ENCODE measurements at places on chromosomes 6 and 20. TPM values are rescaled to one million over a fixed set of nuclear protein-coding genes. Genes with fewer than 3 reads are reported as not detected.

The ZC2HC1B gene
- not detected for total RNA-seq

The CHRNA4 gene
- total RNA-seq = not detected

The PRICKLE4 gene
- total RNA-seq = not detected

The COL12A1 gene
- 272 TPM for total RNA-seq

The TAGAP gene
- not detected for total RNA-seq

The OARD1 gene
- 24.6 TPM for total RNA-seq

The CTAGE9 gene
- total RNA-seq = not detected

The TOX2 gene
- 0.12 TPM for total RNA-seq

DNA sequence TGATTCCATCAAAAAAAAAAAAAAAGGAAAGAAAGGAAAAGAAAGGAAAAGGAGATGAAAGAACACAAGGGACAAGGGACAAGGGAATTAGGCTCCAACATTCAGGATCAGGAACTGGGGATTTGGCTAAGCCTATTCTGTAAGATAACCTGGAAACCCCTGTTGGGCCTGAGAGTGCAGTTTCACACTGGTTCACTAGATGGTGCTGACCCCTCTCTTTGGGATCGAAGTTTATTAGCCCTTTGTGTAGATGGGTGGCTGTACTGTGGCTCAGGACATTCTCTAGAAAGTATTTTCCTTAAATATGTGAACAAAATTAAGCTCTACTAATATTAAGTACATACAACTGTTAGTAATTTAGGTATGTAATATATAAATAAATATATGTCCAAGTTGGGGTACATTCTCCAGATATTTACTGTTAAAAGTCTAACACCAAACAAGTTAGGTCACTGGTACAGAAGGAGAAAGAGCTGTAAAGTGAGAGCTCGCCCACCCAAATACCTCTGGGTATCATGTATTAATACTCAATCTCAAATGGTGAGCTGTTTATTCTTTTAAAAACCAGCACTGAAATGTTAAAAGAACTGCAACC is 6.3 kb downstream of the OR2A4 start:
- peak; percentile 38 for DNase-seq

DNA sequence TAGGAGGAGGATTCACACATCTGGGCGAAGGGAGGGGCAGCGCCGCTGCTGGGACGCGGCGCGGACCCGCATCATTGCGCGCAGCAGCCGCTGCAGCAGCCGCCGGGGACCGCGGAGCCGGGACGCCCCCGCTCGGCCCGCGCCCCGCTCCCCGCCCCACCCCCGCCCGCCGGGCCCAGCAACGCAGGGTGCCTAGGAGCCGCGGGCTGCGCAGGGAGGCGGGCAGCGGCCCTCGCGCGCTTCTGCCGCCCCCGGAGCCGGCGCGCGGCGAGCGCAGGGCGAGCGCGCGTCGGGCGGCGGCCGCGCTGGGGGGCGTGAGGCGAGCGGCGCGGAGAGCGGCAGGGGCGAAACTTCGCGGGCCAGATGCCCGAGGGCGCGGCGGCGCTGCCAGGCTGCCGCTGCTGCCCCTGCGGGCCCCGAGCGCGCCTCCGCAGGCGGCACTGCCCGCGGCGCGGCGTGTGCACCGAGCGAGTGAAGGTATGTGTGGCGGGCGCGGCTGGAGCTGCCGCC is at the start of gene NKAIN2:
Gene NKAIN2, plus strand, starts transcription at position 362 of the 510 bp plus-strand sequence.
- no peak for DNase-seq

GRCh38 chr6:157273756-157274470 is 49.4 kb downstream of the TMEM242 start:
- no peak for DNase-seq

DNA sequence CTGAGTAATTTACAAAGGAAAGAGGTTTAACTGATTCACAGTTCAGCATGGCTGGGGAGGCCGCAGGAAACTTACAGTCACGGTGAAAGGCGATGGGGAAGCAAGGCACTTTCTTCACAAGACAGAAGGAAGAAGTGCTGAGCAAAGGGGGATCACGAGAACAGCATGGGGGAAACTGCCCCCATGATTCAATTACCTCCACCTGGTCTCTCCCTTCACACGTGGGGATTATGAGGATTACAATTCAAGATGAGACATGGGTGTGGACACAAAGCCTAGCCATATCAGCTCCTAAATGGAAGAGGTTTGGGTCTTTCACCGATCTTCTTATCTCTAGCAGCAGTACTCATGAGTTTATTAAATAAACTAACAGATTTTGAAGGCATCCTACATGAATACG is 152.9 kb upstream of the RUNX2 start:
- DNase-seq = no peak

DNA sequence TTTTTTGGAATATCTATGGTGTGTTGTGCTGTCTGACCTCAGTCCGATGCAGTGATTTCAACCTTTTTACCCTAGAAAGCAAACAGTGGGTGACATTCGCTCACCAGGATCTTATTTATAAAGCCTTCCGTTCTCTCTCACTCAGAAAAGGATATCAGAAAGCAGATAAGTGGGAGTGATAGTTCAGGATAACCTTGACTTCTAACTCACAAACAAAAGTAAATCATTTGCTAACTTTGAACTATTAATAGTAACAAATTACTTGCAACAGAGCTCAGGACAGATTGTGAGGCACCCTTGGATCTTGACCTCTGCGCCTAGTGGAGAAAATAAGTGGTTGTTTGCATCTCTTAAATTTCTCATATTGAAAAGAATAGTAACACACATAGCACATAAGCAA is 637.1 kb upstream of the CITED2 start:
- no peak for DNase-seq

DNA sequence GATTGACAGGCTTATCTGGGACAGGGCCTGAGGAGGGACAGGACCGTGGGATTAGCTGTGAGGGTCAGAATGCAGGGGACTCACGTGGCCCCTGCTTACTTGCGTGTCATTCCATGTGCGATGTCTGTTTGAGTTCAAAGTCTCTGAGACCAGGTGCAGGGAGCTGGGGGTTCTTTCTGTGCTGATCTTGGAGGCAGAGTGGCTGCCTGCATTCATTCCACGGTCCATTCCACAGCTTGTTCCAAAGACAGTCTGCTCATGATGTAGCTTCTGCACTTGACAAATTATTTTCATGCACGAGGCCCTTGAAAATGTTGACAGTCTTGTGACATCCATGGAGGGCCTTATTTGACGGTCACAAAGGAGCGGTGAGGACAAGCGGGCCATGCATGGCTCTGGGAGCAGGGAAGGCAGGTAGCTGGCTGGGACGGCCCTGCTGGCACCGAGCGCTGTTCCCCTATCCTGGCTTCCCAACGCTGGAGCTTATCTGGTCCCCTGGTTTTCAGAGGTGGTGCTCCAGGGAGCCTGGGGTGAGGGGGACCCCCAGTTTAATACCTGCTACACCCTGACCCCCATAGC is 156.3 kb upstream of the RNF24 start:
- DNase-seq = no peak

- DNase-seq = no peak
Measured at GRCh38 chr6:47520282-47520681, 42.7 kb downstream of the CD2AP start.

GRCh38 chr6:141734071-141734840 is 398.5 kb upstream of the GJE1 start:
- no peak for DNase-seq

- no peak for DNase-seq
Measured at GRCh38 chr6:89924231-89924630, 30.0 kb downstream of the GJA10 start.

DNA sequence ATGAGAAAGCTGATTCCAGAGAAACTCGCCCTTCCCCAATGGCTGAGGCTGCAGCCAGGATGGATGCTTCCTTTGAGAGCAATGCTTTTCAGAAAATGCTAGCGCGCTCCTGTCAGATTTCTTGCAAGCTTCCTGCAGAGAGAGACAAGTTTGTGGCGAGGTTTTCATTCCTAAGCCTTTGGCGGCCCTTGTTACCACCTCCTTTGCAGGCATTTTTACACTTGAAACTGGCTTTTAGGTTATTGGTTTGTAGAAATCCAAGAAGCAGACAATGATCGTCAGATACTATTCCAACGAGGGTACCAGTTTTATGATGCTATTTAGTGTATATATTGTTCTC is 1.1 kb downstream of the FNDC1 start:
- no peak for DNase-seq

DNA sequence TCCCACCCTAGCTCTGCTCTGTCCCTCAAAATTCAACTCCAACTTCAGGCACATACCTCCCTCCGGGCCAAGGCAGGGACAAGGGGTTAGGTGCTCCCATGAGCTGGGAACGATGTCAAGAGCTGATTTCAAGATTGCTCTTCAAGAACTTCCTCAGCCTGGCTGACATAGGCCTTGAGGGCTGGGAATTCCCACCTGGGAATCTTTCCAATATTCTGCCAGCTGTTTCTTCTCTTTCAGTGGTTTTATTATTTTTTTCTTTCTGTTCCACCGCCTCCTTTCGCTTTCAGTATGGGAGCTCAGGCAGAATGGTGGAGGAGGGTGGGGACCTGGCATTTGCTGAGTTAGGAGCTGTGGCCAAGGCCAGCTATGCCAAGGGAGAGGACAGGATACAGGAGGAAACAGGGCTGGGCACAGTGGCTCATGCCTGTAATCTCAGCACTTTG is 33.7 kb downstream of the SRSF3 start:
- DNase-seq = peak; percentile 91

GRCh38 chr6:106214531-106214930 is 111.0 kb downstream of the ATG5 start:
- no peak for DNase-seq

- DNase-seq = no peak
Measured at GRCh38 chr6:76166297-76166696, 93.8 kb upstream of the IMPG1 start.

DNA sequence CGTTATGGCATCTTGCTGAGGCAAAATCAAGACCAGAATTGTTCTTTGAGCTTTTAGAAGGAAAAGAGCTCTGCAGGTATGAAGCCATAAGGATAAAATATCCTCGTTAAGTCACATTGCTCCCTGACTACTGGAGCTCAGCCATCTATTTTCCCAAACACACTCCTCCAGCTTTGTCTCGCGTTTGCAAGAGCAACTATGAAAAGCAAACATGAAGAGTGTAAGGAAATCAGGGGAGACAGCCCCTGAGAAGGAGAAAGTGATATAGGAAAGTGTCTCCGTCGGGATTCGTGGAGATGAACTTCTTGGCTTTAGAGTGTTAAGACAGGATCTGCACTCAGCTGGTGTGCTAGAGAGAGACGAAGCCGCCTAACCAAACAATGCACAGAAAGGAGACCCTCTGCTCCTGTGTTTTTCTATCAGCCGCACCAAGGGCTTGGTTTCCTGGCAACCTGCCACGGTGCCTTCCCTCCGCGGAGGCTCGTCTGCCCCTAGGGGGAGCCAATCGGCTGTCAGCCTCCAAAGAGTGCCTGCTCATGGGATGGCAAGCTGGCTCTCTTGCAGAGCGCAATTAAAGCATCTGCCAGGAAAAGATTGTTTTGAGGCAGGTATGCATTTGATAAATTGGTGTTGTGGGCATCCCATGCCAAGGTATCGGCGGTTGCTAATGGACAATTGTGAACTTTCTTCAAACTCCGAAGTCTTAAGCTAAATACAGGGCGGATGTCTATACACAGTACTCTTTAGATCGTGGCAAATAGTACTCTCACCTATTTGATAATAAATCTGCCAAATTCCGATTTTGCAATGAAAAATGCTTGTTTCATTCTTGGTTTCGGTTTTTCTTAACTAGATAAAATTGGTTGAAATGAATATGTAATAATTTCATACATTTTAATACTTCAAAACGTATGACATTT is 603.2 kb downstream of the RNF144B start:
- peak; percentile 61 for DNase-seq

DNA sequence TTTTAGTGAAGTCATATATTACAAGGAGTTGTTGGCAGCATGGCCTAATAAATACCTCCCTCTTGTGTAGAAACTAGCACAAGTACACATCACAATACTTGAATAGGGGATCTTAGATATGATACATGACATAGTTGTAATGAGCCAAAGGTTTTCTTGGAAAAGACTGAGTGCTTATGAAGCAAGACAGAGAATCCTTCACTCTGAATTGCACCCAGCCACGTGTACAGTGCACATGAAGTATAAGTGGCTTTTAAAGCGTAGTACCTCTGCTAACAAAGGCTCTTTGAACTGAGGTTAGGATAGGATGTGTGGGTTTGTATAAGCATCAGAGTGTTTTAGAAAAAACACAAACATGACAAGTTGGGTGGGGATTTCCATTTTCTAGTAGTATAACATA is 145.5 kb upstream of the STMND1 start:
- DNase-seq = no peak

GRCh38 chr20:36847710-36848040 is 28.3 kb upstream of the TLDC2 start:
- DNase-seq = no peak

- no peak for DNase-seq
Measured at GRCh38 chr6:144776031-144776819, 491.1 kb downstream of the UTRN start.

DNA sequence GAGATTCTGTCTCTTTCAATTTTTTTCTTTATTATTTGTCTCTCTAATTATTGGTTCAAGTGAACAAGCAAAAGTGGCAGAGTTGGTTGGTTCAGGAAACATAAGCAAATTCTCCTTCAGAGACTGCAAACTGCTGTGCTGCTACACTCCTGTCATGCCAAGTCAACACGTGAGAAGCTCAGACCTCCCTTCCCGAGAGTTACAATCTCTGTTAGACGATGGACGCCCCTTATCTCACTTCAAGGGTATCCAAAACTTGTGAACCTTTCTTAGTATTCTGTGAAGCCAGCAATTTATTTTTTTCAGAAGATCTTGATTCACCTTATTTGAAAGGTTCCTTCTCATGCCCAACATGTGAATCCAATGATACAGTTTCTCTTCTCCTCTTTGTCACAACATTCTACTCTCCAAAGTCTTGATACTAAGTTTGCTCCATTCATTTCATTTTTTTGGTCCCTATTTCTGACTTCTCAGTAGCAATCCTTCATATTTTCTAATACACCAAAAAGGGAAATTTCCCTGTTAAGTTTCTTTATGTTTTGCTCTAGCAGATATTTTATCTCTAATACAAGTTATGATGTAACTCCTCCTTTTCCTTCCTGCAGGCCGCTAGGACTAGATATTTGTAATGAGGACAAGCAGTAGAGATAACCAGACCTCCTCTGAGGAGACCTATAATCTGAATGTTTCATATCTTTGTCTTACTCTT is 448.8 kb upstream of the CITED2 start:
- DNase-seq = no peak

GRCh38 chr6:66740346-66740745 is 1033.3 kb upstream of the EYS start:
- DNase-seq = no peak
